ENCODE measurements at places on chromosomes 5 and 9.

- no peak for DNase-seq
These were observed 204.3 kb upstream of the KLF9 start for GRCh38 chr9:70618784-70619183.

- no peak for DNase-seq
These were observed 7.7 kb upstream of the RASGEF1C start for GRCh38 chr5:180216646-180217171.

GRCh38 chr5:170570476-170570875 lies 66.7 kb downstream of the KCNIP1 start:
- DNase-seq: no peak

- no peak for DNase-seq
These were observed 22.8 kb downstream of the C9orf50 start for GRCh38 chr9:129598089-129598596.

DNA sequence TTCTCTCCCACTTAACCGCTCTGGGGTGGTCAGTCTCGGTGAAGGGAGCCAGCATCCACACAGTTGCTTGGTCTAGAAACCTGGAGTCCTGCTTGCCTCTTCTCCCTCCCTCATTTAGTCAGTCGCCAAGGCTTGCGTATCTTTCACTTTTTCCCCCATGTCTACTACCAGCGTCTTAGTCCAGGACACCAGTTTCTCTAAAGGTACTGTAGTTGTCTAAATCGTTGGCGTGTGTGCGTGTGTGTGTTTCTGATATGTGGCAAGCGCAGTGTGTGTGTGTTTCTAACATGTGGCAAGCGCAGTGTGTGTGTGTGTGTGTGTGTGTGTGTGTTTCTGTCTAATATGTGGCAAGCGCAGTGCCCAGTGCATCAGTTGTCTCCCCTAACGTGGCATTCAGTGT lies 641 bp downstream of the ATP6V1G1 start:
- peak; percentile 58 for DNase-seq

DNA sequence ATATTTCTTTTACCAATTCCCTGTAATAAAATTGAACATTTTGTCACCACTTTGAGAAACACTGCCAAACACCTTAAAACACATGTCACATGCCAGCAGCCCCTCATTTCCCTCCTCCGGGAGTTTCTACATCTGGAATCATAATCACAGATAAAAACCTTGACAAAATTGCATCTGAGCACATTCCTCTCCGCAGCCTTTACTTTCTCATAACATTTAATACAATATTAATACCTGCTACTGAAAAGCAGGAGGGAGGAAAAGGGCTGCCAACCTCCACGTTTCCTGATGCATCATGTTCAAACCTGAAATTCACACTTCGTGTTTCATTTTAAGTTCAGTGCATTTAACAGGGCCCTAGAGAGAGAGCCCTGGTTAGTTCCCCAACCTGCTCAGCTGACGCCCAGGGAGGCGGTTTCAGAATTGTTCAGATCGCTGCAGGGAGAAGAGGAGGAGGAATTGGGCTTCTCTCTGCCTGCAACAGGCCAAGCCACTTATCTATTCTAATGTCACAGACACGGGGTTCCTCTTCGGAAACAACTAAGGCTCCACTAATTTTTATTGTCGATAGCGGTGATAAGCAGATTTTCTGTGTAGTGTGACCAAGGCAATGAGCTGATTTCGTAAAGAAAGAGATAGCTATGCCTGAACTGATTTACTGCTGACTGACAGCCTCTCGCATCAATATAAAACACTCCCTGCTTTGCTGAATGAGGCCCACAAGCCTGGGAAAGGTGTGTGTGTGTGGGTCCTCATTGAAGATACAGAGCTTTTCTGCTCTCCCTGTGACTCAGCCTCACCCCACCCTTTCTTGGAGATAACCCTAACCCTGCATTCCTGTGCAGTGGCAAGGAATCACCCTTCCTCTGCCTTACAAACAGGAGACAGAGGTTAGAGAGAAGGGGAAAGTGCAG lies 4.9 kb upstream of the LHX2 start:
- DNase-seq: peak; percentile 76

DNA sequence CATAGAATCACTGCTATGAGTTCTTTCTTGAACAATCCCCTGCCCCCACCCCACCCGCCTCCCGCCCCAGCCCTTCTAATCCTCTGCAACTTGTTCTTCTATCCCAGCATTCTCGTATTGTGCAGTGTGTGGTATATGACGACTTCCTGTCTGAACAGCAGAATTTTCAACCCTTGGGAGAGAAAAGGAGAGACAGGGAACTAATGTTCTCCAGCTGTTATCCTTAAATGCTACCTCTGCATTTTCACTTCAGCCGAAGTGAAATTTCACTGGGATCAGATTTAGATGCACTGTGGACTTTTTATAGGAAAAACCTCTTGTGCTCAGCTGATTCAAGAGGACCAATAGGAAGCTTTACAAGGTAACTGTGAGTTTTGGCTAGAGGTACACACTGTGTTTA lies 2.2 kb downstream of the FBXL7 start:
- DNase-seq: no peak
